ENCODE measurements at places on chromosomes 16 and 17.

GRCh38 chr17:17913695-17914332 is 58.4 kb downstream of the TOM1L2 start:
- peak; percentile 63 for DNase-seq

GRCh38 chr17:65576939-65577338 is 15.5 kb upstream of the AXIN2 start:
- no peak for DNase-seq

DNA sequence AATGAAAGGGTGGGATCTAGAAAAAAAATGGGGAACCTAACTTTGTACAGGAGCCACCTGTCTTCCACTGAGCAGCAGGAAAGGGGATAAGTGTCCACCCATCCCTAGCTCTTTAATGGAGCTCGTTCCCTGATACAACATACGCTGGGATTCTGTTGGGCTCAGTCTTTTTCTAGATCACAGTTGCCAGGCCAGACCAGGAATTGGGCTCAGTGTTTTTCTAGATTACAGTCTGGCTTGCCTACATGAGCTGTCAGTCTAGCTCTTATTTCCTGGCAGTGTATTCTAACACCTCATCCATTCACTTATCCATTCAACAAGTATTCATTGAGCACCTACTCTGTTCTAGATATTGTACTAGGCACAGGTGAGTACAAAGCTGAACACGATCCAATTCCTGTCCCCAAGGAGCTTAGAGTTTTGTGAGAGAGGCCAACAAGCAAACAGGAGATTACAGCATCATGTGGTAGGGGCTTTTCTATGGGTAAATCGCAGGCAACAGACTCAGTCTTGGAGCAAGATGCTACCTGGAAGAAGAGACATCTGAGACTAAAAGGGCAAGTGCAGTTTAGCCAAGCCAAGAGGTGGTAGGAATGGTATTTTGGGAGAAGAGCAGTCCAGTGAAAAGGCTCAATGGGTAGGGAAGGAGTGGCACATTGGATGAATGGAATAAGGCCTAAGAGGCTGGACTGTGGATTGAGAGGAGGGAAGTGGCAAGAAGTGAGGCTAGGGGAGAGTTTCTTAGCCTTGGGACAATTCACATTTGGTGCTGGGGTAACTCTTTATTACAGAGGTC is 138.0 kb upstream of the HS3ST2 start:
- DNase-seq: no peak

GRCh38 chr16:17131351-17131750 is 339.4 kb downstream of the XYLT1 start:
- DNase-seq: peak; percentile 6

GRCh38 chr17:77089124-77089490 is 51.7 kb upstream of the SEC14L1 start:
- DNase-seq: peak; percentile 38

GRCh38 chr16:61909074-61909473 is 127.2 kb downstream of the CDH8 start:
- no peak for DNase-seq

DNA sequence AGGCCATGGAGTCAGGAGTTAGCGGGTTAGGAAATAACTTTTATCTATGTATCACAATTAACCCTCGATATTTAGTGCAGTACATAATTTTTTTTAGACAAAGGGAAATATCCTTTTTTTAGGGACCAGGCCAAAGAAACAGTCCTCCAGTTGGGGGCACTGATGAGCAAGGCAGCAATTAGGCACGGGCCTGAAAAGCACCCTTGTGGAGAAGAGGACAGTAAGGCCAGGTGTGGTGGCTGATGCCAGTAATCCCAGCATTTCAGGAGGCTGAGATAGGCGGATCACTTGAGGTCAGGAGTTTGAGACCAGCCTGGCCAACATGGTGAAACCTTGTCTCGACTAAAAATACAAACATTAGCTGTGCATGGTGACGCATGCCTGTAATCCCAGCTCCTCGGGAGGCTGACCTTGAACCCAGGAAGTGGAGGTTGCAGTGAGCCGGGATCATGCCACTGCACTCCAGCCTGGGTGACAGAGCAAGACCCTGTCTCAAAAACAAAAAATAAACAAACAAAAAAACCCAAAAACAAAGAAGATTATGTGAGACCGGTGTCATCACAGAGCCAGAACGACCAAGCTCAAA is 158.3 kb upstream of the NOL11 start:
- peak; percentile 18 for DNase-seq
